ENCODE measurements at places on chromosomes 4 and X.

DNA sequence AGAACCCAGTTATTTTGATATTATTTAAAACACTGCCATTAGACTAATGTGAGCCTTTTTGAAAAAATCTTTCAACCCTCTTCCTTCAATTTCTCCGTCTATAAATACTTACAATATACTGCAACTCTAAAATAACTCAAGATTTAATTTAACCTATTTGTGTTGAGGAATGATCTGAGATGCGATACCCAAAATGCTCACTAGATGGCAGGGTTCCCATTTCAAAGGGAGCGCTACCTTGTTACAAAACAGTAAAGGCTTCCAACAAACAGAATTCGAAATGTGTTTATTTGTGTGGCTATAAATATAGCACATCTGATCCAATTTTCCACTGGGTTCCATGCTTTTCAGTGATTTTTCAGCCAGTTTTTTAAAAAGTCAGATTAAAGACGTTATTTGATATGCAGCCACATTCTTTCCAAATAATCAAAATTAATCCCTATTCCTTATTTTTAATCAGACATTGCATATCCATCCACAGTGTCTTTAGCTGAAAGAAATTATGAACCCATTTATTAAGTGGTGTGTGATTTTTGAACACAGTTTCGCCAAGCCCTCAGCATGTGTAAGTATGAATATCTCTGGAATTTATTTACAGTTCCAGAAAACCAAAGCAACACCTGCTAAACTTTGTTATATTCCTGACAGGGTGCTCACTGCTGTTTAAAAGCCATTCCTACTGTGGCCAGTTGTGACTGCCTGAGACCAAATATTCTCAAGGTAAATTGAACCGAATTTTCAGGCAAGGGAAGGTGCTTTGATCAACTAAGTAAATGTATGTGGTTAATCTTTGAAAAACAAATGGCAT lies 668.0 kb upstream of the LCORL start:
- peak; percentile 73 for DNase-seq

- no peak for DNase-seq
Observed at GRCh38 chr4:130143656-130144055, 1047.7 kb downstream of the C4orf33 start.

DNA sequence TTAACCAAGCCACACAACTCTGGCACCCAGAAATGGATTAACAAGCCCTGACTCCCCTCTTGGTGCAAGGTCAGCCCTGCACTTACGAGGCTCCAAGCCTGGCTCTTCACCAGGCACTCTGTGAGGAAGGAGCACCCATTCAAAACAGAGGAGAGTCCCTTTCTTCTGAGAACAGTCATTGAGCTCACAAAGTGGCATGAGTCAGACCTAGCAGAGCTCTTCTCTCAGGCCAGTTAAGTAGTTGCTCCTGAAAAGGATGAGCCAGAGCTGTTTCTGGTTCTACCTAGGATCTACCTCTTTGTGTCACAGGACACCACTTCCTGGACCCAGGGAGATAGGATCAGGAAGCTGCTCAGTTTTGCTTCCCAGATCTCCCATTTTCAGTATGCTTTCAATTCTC lies 48.2 kb downstream of the EVC2 start:
- DNase-seq = no peak

- no peak for DNase-seq
Observed at GRCh38 chr4:145583191-145584055, 35.8 kb upstream of the MMAA start.

DNA sequence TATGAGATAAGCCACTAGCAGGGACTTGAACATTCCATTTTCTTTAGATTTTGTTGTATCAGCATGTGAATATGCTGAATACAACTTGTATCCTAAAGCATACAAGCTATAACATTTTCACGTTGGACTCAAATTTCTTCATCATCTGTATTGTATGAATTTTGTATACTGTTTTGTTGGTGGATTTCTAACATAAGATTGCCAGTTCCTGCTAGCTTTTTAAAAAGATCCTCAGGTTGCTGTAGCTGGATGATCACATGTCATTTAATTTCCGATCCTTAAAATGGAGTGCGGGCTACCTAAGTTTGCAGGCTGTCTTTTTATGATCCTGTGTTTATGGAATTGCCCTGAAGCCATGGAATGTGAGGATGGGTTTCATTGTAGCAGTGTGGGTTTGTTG lies 6.9 kb downstream of the PDLIM5 start:
- no peak for DNase-seq

DNA sequence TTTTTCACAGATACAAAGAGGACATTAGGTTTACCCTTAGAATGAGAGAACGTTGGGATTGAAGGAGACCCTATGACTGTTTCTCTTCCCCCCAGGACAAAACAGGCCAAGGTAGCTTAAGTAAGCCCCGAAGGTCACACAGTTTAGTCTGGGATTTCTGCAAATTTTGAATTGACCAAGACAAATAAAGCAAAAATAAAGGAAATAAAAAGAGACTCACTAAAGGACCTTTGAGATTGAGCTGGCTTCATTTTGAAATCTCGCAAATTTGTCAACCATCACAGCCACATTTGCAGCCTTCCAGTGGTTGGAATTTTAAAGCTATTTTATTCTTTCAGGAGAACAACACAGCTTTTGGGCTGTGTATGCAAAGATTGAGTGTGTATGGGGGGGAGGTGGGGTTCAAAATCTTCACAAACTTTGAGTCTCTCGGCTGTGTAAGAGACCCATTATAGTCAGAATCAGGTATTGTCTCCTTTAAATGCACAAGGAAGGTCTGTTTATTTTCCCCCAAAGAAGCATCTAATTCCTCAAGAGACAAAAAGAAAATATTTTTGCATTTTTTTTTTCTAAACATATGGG lies 4.2 kb downstream of the TMSB4X start:
- DNase-seq = no peak

GRCh38 chr4:25811374-25811690 lies 51.5 kb downstream of the SEL1L3 start:
- no peak for DNase-seq

DNA sequence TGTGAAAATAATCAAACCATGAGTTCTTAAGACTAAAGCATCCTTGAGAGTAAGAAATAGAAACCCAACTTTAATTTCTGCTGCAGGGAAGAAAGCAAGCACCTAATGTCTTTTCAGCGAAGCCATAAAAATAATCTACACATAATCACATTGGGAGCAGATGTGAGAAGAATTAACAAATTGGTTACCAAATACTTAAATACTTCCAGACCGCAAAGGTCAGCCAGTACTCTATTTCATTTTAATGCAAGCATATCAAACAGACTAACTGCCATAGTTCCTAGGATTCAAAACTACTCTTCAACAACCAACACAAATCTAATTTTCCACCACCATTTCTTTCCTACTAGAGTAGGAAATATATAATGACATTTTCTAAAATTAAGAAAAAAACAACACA lies 144.8 kb upstream of the SLIT2 start:
- no peak for DNase-seq

- DNase-seq = no peak
Observed at GRCh38 chr4:72205298-72205697, 173.5 kb downstream of the NPFFR2 start.

Data from NCI-H1694 (cell line).